ENCODE measurements at places on chromosomes 7 and 10.

DNA sequence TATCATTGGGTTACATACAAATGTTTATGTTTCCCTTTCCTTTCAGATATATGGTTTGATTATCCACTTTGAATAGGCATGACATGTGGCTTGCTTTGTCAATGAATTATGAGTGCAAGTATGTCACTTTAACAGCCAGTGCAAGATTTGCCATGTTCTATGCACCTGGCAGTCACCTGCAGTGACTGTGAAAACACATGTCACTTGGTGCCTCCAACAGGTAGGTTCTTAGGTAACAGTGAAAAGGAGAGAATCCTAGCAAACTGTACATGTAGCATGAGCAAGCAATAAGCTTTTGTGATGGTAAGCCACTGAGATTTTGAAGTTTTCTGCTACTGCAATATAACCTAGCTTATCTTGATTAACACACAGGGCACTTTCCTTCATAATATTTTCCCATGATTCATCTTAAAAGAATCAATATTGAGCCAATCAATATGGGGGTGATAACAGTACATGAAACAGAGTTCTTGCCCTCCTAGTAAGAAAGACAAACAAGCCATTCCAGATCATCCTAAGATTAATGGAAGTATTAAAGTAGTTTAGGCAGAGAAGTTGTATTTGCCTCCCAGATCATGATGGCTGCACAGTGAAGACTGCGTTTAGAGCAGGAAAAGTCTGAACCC lies 7.9 kb upstream of the RALA start:
- no peak for DNase-seq

DNA sequence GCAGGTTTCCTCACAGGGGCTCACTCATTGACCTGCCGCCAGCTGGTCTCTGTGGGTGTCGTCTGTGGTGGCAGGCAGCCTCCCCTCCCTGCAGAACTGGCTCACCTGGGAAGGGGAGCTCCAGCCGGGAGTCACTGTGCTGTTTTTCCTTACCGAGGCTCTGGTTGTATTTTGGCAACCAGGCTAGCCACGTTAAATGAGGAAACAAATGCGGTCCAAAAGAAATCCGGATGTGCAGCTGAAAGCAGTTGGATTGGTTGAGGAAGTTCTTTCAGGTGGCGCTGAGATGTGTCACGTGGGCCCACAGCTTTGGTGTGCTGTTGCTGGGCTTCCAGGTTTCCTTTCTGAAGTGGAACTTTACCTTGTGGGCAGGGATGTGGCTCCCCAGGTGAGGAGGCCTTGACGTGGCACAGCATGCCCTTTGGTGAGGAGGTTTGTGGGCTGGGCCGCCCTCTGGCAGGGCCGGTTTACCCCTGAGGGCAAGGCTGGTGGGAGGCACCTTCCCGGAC lies 14.2 kb downstream of the MTURN start:
- no peak for DNase-seq

DNA sequence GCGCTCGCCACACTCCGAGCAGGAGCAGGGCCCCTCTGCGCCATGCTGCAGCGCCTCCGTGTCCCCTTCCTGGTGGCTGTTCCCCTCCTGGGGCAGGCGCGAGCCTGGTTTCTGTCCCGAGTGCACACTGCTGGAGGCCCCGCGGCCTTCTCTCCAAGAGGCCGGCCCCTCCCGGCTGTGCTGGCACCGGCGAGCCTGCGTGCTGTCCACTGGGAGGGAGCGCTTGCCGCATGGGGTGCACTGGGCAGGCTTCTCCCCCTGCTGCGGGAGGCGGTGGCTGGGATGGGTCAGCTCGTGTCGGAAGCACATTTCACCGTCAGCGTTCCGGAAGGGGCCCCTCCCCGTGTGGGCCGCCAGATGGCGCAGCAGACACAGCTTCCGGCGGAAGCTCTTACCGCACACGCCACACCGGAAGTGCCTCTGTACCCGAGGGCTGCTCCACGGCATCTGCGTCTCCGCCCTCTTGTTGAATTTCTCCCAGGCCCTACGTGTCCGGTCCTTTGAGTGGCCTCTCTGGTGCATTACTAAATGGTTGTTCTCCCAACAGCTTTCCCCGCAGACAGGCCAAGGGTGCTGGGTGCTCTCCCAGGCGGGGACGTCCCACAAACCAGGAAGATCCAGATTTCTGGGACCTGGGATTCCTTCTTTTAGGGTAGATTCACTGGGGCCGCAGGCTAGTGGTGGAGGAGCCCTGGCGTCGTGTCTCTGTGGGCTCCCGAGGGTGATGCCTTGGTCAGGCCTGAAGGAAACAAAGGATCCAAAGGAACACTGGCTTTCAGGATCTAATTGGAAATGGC lies 18.7 kb downstream of the ZNF786 start:
- DNase-seq, result peak; percentile 56

GRCh38 chr10:13634207-13634606 lies 47.4 kb downstream of the PRPF18 start:
- peak; percentile 28 for DNase-seq

DNA sequence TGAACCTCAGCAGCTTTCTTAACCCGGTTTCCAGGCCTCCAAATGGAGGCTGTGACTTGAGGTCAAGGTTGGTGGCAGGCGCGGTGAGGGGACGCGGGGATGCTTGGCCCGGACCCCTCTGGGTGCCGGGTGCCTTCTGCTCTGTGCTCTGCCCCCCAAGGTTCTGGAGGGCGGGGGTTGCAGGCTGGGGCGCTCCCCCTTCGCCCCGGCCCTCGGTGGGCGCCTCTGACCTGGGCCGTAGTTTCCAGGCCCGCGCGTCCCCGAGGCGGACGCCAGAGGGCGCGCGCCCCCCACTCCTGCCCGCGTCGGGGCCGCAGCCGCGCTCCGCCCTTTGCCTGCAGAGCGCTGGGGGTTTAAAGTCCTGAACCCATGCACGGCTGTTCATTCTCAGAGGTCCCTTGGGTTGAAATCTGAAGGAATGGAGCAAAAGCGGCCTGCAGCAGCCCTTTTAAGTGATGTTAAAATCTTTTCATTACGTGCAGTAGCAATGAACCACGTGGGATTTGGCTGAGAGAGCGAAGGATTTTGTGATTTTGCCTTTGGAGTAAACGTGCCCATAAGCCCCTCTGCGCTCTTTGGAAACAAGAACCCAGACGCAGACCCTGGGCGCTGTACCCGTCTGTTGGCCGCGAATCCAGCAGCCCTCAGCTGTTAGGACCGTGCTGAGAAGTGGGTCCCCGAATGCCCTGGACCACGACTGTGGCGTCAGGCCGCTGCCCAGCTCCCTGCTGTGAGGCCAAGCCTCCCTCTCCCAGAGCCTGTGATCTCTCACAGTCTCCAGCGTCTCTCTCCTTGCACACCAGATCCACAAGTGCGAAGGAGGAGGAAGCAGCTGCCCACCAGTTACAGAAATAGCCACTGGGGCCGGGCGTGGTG lies 135.0 kb downstream of the ACTR3B start:
- DNase-seq, result peak; percentile 35

GRCh38 chr10:29119374-29119773 lies 169.5 kb upstream of the LYZL1 start:
- DNase-seq, result peak; percentile 23

DNA sequence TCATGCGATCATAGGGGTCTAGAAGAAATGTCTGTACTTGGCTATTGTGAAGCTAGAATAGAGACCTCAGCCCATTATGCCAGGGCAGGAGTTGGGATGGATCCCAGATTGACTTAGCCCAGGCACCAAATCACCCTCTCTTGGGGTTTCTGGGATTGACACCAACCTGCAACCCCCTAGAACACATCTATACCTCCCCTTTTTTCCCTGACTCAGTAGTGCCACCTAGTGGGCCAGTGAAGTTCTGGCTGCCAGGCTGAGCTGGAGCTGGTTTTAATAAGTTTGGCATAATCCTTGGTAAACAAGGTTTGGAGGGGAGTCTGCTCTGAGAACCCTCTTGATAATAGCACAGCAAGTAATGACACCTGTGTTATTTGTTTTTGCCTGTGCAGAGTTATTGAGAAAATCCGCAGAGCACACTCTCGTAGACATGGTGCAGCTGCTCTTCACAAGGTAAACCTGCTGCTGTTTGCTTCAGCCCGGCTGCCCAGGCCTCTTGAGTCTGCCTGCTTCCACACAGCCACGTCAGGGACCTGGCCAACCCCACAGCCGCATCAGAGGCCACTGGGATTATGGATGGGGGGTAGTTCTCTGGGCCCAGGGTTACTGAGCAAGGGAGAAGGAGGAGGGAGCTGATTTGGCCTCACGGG lies 43.3 kb upstream of the NFKB2 start:
- peak; percentile 80 for DNase-seq

- DNase-seq, result no peak
These were observed 122.2 kb downstream of the MPP7 start for GRCh38 chr10:28180654-28181053.

DNA sequence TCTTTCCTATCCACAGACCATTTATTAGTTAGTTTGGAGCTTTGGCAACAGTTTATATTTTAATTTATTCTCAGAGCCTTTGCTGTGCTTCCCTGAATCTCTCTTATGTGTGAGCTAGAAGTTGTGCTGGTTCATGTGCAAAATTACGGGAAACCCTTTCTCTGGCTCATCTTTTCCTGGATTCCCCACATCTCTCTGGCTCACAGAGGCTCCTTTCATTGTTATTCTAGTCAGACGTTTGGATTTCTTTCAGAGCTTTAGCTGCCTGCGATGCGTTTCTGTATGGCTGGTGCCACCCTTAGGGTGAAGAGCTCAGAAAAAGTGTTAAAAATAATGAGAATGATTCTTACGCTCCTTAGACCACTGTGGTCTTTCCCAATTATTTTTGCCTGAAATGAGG lies 53.3 kb downstream of the TPST1 start:
- no peak for DNase-seq

- peak; percentile 70 for DNase-seq
These were observed 7.8 kb downstream of the TAS2R41 start for GRCh38 chr7:143485500-143485899.

DNA sequence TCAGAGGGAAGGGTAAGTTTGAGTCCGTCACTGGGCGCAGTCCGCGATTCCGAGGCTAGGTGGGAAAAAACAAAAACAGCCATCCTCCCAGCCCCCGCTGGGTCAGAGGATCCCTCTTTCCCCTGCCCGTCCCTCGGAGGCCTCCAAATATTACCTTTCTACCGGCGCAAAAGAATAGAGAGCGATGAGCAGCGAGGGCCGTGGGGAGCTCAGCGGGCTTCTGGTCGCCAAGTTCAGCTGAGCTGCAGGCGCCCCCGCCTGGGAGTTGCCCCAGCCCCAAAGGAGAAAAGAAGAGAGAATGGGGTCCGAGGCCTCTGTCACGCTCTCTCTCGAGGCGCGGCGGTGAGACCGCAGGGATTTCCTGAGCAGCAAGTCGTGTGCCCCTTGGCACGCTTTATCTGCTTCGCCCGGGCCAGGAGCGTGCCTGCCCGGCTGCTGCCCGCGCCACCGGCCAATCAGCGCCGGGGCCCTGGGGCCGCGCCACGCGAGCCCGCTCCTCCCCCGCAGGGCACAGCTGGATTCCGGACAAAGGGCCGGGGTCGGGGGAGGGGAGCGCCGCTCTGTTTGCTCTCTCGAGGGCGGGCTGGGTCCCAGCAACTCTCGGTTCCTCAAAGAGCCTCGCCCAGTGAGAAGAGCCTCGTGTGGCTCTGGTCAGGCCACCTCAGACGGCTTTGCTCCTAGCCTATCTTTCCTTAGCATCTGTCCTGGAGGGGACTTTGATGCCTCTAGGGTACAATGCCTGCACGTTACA lies at the start of gene NEUROG3:
NEUROG3 (minus strand) TSS at position 367 of the 751 bp plus-strand sequence. CDS start 379 bp downstream, outside the sequence.
- peak; percentile 34 for DNase-seq

DNA sequence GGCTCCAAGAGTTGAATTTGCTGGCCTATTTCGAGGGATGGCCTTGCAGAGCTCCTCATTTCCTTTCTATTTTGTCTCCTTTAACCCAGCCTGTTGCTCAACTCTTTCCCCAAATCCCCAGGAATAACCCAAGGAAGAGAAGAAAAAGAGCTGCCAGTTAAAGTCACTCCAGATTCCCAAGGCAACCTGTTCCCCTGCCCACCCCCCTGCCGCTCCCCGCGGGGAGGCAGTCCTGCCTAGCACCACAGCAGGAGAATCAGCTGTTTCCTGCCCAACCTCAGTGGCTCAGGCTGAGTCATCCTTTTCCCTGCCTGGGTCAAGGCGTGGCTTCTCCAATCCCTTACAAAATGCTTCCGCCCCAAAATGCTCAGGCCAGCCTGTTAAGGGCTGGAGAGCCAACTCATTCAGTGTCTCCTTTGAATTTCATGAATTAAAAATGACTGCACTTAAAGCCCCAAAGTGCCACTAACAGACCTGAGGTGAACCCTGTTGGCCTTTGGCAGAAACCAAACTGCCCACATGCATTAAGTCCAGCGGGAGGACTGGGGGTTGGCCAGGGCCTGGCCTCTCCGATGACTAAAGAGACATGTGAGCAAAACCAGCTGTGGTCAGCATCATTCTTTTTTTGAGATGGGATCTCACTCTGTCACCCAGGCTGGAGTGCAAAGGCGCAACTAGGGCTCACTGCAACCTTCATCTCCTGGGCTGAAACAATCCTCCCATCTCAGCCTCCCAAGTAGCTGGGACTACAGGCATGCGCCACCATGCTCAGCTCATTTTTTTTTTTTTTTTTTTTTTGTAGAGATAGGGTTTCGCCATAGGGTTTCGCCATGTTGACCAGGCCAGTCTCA lies 83.2 kb upstream of the KIF5B start:
- DNase-seq, result peak; percentile 91

DNA sequence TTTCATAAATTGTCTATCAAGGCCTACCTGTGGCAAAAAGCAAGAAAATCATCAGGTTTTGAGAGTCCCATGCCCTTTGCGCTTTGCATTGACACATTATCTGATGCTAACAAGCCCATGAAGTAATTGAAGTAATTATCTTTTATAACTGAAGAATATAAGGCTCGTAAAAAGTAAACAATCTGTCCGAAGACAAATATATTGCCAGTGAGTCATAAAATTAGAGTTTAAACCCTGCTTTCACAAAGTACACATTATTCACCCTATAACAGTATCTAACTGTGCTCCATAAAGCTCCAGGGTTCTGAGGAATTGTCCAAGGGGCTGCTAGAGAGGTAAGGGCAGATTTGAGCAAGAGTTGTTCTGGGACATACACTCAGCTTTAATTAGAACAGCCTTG lies 102.3 kb upstream of the PPP1R3A start:
- DNase-seq, result no peak

- DNase-seq, result no peak
These were observed 76.9 kb downstream of the EGFR start for GRCh38 chr7:55095672-55096071.

DNA sequence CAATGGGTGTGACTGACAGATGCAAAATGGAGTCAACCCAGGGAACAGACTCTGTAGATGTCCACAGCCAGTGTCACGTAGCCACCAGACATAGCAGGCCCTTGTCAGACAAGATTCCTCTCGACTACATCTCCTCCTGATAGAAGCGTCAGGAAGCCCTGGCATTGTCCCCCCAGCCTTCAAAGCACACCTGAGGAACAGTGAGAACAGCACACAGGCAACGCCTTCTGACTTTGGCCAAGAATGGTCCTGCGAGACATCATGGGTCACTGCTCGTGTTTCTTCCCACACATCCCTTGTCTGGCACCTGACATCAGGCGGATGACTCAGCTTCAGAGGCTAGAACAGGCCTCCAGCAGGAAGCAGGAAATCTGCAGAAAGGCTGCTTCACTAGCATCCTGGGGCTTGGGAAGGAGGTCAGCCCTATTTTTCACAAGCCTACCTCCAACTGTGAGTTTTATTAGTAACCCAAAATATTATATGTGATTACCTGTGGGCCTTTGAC lies 52.8 kb upstream of the GPR26 start:
- no peak for DNase-seq

- no peak for DNase-seq
These were observed 25.6 kb downstream of the NRCAM start for GRCh38 chr7:108430664-108431063.

GRCh38 chr7:29282819-29283414 lies 88.3 kb downstream of the CHN2 start:
- DNase-seq, result peak; percentile 52

All from suppressor macrophage treated with lipopolysaccharide for 4 hours (primary cell).